ENCODE measurements at places on chromosomes 11 and 22.
A peak's percentile ranks its signal among the peaks of the same experiment; 100 is the strongest.

DNA sequence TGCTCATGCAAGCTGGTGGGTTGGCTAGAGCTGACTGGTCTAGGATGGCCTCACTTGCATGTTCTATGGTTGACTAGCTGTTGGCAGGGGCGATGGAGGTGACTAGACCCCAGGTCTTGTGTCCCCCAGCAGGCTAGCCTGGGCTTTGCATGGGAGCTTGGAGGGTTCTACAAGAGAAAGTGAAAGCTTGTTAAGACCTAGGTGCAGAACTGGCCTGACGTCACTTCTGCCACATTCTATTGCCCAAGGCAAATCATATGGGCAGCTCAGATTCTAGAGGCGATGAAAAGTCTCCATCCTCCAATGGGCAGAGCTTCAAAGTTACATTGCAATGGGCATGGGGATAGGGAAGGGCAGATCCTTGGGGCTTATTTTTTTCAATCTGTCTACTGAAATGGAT is 170.9 kb downstream of the MIAT start:
- DNase-seq: no peak

DNA sequence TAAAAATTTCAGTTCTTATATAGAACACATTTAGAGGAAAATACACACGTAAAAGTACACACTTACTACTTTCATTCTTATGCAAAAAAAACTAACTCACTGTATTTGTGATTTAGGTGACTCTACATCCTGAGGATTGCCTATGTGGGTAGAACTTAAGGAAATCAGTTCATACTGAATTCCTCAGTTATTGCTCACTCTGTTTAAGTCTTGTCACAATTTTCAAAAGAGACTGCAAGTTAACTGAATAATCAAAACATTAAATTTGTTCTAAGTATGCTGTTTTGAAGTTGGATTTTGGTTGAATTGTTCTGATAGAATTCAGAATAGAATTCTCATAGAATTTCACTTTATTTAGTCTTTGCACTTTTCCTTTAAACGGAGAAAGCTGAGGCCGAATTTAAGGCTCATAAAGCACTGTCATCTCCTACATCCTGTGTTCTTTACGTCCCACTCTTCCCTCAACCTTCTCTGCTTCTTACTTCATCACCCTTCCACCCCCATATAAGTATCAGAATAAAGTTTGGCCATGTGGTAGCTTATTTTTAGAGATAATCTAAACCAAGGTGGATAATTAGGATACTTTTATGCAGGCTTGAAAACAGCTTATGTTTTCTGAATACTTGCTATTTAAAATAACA is 59.8 kb downstream of the APOL5 start:
- no peak for DNase-seq

DNA sequence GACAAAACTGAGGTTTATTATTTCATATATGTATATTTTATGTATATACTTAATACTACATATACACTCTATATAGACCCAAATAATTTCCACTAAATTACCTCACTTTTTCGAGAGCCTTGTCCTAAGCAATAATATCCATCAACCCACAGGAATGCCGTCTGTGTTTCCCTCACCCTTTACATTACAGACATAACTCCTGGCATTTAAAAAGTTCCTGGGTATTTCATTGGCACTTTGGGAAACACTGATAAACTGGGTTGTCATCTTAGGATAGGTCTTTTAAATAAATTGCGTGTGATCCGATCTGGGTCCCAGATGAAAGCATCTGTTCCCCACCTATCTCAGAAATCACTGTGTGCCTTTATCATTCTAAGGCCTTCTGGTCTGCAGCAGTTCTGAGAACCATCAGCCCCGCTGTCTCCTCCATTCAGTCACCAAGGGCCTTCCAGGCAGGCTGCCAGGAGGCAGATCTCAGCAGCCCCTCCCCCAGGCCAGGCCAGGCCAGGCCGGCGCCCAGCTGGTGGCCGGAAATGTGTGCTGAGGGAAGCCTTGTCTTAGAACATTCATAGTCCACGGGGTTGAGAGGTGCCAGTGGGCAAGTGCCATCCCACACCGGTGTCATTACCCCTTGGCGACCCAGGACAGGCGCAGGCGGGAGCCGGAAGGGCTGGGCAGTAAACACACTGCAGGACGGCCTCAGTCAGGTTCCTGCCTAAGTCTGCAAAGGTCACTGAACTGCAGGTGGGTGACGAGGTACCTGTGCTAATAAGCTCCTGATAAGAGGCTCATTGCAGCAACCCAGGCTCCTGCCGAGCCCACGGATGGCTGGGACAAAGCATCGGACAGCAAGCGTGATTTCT is 3.3 kb downstream of the FGF19 start:
- DNase-seq: peak; percentile 91

DNA sequence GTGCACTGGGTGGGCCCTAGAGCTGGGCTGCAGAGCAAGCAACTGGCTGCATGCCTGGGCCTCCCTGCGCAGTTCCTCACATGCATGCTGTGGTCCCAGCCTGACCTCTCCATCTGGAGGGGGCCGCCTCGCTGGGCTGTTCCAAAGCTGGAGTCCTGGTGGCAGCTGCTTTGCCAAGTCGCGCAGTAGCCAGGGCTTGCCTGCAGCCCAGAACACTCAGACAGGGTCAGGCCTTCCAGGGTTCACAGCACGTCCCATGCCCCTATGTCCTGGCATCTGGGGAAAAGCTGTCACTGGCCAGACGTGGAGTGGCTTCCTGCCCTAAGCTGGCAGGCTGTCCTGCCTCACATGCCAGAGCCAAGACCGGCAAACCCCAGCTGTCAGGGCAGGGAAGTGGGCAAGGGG is 16.5 kb upstream of the CDC42EP2 start:
- no peak for DNase-seq

- DNase-seq: no peak
Measured at GRCh38 chr11:118373263-118373662, 13.9 kb downstream of the UBE4A start.

- DNase-seq: no peak
Measured at GRCh38 chr22:37206841-37207821, 5.1 kb downstream of the SSTR3 start.

GRCh38 chr22:26588729-26589366 is 1.1 kb downstream of the TPST2 start:
- no peak for DNase-seq

DNA sequence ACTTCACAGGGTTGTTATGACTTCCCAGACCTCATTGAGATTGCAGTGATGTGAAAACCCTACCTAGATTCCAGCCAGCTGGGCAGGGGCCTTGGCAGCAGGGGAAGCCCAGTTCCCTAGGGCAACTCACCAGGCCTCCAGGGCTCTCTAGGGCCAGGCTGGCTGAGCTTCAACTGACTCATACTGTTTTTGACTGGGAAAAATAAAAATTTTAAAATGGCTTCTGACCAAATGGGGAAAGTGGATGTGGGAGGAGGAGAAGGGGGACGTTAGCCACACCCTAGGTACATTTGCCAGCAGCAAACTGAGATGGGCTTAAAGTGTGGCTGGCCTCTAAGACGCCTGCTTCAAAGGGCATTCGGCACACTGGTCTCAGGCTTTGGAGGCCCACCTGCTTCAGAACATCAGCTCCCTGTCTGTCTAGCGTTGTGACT is 39.0 kb downstream of the BMAL1 start:
- no peak for DNase-seq

GRCh38 chr22:21754523-21754922 is 18.9 kb upstream of the YPEL1 start:
- DNase-seq: no peak

GRCh38 chr11:122002926-122003325 is 113.1 kb downstream of the BLID start:
- DNase-seq: no peak

DNA sequence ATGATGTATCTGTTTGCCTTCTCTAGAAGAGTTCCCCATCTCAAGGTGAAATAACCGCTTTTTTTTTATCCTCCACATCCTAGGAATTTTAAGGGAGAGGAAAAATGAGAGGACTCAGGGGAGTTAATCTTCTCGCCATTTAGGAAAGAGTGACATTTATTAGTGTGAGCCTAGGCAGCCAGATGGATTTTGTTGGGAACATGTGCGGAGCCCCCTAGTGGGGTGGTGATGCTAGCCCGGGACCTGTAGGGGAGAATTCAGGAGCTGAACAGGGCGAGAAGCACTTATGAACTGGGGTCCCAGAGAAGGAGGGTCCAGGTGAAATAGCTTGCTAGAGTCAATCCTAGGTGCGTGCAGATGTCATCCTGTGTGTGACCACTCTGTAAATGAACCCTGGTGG is 10.7 kb downstream of the IL17RA start:
- DNase-seq: no peak

DNA sequence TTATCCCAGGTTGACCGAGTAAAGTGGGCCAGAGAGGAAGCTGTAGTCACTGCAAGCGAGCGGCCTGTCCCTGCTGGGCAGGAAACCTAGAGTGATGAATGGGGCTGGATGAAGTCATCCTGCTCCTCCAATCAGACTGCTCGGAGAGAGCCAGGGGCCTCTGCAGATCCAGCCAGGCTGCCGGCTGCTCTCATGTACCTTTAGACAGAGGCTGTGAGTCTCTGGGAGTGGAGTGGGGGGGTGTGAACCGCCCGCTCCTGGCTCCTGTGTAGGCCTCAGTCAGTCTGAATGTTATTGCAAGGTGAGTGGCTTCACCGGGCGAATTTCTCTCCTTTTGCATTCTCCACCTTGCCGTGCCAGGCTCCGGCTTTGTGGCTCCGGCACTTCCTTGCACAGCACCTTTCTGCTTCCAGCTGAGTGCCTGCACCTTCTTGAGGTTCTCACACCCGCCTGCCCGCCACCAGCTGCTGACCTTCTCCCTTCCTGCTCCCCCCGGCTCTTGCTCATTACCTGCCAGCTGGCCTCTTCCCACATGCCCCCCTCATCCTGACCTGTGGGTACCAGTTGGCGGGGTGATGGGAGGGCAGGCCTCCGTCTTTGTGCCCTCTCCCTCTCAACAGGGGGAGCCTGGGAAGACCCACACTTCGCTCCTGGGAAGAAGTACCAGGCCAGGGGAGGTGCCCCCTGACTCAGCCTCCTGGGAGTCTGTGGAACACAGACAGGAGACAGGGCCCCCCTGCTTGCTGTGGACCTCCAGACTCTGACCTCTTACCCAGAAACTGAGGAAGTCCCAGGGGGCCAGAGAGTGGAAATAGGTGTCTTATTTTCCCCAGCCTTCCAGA is 79.9 kb downstream of the GRAMD1B start:
- DNase-seq: no peak

DNA sequence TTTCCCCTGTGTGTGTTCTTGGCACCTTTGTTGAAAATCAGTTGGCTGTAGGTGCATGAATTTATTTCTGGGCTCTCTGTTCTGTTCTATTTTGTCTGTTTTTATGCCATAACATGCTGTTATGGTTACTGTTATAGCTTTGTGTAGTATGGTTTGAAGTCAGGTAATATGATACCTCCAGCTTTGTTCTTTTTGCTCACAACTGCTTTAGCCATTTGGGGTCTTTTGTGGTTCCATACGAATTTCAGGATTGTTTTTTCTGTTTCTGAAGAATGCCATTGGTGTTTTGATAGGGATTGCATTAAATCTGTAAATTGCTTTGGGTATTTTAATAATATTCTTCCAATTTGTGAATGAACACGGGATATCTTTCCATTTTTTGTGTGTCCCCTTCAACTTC is 4.7 kb downstream of the PEX26 start:
- DNase-seq: no peak

GRCh38 chr22:50206599-50206998 is 5.8 kb downstream of the SELENOO start:
- peak; percentile 4 for DNase-seq

GRCh38 chr11:121766991-121767390 is 314.2 kb upstream of the SORL1-AS1 start:
- no peak for DNase-seq

DNA sequence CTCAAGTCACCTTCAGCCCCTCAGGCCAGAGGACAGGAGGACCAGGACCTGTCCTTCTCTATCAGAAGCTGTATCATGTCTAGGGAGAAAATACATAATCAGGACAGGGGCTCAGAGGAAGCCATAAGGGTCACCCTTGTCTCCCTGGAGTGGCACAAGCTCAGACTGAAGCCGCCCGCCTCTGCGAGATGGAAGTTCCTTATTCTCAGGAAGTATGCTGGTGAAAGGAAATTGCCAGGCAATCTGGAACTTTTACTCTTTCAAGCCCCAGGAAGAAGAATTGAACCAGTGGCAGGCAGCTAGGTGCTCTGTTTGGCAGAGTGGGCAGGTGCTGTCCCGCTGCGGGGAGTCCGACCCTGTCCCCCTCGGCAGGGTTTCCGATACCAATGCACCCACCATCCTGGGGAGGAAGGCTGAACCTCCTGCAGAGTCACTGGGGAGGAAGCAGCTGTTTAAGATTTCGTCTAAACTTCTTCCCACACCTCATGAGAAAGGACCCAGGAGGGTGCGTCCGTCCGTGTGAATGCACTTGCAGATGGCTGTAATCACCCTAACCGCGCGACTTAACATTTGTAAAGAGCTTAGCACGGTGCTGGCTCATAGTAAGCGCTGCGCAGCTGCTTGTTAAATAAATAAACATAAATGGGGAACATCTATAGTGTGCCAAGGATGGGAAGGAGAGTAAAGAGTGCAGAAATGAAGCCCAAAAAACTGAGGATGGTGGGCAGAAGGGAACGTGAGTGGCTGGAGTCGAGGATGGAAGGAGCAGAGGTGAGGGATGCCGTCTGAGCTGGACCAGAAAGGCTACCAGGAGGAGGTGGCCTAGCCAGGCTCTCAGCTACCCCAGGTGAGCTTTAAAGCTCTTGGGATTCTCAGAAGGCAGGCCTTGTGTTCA is 5.0 kb upstream of the ANO1 start:
- DNase-seq: no peak

GRCh38 chr11:38438091-38438490 is 1840.1 kb upstream of the RAG2 start:
- DNase-seq: no peak

- no peak for DNase-seq
Measured at GRCh38 chr22:30241576-30242371, 4.8 kb downstream of the LIF start.

GRCh38 chr11:9790703-9791102 is 126.8 kb downstream of the SWAP70 start:
- DNase-seq: no peak

DNA sequence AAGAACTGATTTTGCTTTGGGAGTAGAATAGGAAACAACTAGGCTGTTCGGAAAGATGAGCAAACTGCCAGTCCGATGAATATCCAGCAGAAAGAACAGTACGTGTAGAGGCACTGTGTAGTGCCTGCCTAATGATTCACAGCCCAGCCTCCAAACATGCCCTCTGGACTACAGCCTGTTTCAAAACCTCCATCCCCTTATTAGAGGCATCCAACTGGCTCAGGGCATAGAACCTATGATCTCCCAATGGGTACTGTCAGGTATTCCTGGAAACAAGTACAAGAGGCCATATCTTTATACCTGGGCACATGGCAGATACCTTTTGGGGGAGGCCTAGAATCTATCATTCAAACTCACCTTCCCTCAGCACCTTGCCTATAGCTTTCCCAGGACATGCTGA is 4.9 kb downstream of the RRP8 start:
- DNase-seq: no peak

DNA sequence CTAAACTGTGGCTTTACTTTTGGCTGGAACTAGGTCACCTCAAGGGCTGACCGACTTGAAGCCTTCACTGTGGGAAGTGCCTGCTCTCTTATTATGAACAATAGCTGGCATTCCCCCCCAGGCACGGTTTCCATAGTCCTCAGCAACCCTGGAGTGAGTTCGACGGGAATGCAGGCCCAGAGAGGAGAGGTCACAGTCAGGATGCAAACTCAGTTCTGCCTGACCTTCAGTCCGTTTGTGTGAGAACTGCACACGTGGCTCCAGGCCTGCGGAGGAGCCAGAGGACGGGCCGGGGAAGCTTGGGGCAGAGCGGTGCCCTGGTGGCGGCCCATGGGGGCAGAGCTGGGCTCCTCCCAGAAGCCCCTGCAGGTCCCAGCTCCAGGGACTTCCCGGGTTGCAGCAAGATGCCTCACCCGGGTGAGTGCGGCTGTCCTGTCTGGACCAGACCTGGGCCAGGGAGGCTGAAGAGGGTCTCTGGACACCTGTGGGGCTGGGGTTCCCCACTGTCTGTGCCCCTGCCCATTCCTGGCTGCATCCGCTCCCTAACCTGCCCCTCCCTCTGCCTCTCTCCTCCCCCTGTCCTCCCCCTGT is 17.2 kb downstream of the SLC25A18 start:
- no peak for DNase-seq
